ENCODE measurements at places on chromosomes 11 and 22.

- no peak for DNase-seq
Measured at GRCh38 chr22:45254789-45255278, 14.1 kb upstream of the KIAA0930 start.

DNA sequence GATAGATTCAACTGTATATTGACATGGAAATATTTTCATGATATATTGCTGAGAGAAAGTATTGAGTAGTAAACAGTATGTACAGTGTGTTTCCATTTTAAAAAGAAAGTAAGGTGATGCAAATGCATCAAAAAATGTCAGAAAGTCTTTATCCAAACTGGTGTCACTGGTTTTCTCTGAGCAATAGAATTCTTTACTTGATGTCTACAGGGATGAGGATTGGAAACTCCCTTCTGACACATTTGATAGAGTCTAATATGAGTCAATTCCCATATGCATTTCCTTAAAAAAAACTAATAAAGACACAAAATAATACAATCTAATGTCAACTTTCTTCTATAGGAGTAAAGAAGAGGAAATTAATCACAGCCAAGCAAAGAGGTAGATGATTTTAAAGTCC lies 18.3 kb upstream of the CCDC179 start:
- no peak for DNase-seq

- no peak for DNase-seq
Measured at GRCh38 chr11:132874638-132875037, 657.7 kb downstream of the OPCML start.

DNA sequence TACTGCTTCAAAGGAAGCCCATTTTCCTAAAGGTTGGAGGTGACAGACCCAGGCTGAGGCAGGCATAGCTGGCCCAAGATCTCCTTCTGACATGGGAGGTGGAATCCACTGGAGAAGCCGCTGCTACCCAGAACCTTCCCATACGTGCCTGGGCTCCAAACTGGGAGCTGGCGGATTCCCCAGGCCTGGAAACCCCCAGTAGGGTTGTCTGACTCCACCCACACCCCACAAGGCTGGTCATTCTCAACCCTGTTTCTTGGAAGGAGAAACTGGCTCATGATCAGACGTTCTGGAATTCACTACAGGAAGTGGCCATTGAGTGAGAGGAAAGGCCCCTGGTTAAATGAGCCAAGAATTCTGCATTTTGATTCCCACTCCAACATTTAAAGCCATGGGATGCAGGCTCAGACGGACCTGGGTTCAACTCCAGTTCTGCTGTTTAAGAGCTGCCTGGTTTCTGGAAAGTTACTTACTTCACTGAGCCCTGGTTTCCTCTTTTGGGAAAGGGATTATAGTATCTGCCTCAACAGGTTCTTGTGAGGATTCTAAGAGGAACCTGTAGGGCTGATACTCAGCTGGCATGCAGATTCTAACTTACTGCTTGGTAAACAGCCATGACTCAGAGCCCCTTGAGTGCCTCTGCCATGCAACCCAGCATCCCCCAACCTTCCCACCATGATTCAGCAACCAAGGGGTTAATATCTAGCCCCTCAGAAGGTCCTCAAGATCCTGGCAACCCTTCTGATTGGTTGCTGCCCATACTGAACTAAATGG lies 19.4 kb upstream of the TSKU start:
- DNase-seq: no peak

- no peak for DNase-seq
Measured at GRCh38 chr11:76735841-76736240, 47.3 kb upstream of the TSKU start.

DNA sequence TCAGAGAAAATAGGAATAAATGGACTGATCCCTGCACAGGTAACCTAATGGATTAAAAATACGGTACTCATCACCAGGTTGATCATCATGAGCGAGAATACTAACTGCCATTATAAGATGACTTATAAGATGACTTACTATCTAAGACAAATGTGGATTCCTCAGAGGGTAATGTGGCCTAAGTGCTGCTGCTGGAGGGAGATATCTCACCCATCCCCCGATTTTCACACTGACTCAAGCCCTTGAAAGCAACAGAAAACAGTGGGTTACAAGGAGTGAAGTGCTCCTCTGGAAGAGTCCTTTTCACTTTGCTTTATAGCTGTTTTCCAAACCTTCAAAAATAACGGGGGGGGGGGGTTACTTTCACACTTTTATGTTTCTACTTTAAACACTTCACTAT lies 920 bp downstream of the TMEM218 start:
- no peak for DNase-seq

DNA sequence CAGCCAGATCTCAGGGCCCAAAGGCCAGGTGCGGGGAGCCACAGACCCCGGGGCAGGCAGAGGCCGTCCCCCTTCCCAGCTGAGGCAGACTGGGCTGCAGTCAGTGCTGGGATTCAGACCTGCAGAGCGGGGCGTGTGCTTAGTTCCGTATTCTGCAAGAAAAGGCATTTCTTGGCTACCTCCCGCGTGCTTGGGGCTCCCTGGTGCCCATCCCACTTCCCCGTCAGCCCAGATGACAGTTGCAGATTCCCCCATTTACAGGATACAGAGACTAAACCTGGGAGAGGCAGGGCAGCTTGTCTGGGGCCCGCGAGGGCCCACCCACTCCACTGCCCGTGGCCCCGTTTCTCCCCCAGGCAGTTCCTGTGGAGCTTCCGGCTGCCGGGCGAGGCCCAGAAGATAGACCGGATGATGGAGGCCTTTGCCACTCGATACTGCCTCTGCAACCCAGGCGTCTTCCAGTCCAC lies 18.3 kb downstream of the CYTH4 start:
- DNase-seq: peak; percentile 86

All from GDM1 (cell line).